ENCODE measurements at places on chromosomes 2 and 18.
A peak's percentile ranks its signal among the peaks of the same experiment; 100 is the strongest.

DNA sequence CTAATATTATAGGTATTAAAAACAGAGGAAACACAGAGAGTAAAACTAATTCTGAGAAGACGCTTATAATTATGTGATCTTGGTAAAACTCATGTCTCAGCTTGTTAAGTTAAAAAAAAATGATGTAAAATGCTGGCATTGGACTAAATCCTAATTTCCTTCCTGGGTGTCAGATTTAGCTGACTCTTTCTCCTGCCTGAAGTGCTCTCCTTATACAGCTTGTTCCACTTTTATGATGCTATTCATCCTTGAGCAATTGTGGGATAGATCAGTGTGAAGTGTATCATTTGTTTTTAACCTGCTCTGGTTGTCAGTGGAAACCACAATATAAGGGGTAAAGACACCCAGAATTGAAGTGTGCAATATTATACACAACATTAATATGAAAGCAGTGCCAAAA lies 84.9 kb downstream of the EFEMP1 start:
- DNase-seq: no peak

- DNase-seq: no peak
These were observed 66.4 kb upstream of the CCBE1 start for GRCh38 chr18:59763541-59764136.

GRCh38 chr2:62415019-62415431 lies 91.0 kb downstream of the TMEM17 start:
- DNase-seq: peak; percentile 93

GRCh38 chr2:16716024-16716423 lies 50.4 kb upstream of the CYRIA start:
- no peak for DNase-seq

- no peak for DNase-seq
These were observed 202.4 kb downstream of the FHOD3 start for GRCh38 chr18:36499938-36500337.

DNA sequence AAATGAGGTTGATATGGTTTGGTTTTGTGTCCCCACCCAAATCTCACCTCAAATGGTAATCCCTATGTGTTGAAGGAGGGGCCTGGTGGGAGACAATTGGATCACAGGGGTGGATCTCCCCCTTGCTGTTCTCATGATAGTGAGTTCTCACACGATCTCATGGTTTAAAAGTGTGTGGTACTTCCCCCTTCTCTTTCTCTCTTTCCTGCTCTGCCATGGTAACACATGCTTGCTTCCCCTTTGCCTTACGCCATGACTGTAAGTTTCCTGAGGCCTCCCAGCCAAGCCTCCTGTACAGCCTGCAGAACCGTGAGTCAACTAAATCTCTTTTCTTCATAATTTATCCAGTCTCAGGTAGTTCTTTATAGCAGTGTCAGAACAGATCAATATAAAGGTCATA lies 24.7 kb upstream of the FAM124B start:
- DNase-seq: no peak

GRCh38 chr2:235836491-235836911 lies 331.7 kb downstream of the GBX2 start:
- no peak for DNase-seq

Data from MM.1S (cell line).